ENCODE measurements at places on chromosomes 16 and 17.
A peak's percentile ranks its signal among the peaks of the same experiment; 100 is the strongest.

GRCh38 chr16:57012353-57012752 lies 23.0 kb downstream of the NLRC5 start:
- no peak for DNase-seq

DNA sequence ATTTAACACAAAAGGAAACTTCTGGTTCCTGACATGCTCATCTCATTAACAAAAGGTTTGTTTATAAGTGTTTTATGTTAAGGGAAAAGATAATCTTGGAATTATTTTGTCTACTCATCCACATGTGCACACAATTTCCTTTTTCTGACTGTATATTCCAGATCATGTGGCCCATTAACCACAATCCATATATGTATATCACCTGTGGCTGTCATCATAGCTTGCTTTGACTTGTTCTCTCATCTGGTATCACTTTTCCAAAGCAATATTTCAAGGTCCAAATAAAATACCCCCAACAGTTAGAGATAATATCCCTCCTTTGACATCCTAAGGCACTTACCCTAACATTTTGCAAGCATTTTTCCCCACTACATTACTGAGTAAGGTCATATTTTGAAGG lies 856.1 kb downstream of the CDH11 start:
- no peak for DNase-seq

DNA sequence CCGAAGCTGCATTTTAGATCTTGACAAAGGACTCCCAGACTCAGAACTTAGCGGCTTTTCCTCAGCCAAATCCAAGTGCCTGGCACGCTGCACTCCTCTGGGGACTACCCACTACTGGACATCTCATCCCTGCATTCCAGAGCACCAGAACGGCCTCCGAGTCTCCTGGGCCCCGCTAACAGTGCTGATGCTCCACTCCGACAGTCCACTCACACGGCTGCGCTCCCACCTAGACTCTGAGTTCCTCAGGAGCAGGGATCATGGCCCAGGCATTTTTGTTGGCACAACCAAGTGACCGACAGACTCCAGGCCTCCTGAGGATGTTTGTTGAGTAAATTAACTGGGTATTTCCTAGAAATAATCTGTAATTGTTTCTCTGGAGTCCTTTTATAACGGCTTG lies 79.1 kb downstream of the NDEL1 start:
- no peak for DNase-seq

DNA sequence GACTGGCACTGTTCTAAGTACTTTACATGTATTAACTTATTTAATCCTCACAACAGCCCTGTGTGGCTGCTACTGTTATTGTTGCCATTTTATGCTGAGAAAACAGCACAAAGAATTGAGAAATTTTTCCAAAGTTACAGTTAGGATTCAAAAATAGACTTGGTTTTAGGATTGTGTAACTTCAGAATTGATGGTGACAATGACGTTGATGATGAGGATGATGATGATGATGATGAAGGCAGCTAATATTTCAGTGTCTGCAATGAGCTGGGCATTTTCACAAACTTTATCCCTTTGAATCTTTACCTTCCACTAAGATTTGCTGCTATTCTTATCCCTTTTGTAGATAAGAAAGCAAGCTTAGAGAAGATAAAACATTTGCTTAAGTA lies 22.1 kb downstream of the PRKCB start:
- no peak for DNase-seq

DNA sequence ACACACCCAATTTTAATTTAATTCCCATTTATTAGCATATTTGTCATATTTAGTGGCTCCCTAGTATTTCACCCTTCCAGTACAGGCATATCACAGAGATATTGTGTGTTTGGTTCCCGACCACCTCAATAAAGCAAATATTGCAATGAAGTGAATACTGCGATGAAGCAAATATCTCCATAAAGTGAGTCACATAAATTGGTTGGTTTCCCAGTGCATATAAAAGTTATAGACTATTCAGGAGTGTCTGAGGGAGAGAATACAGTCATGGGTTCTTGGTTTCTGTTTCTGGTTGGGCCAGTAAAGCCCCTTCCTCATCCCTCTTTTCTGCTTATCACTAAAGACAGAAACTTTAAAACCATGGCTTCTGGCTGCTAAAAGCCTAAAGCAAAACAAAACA lies 295.4 kb upstream of the AXIN2 start:
- DNase-seq = no peak

DNA sequence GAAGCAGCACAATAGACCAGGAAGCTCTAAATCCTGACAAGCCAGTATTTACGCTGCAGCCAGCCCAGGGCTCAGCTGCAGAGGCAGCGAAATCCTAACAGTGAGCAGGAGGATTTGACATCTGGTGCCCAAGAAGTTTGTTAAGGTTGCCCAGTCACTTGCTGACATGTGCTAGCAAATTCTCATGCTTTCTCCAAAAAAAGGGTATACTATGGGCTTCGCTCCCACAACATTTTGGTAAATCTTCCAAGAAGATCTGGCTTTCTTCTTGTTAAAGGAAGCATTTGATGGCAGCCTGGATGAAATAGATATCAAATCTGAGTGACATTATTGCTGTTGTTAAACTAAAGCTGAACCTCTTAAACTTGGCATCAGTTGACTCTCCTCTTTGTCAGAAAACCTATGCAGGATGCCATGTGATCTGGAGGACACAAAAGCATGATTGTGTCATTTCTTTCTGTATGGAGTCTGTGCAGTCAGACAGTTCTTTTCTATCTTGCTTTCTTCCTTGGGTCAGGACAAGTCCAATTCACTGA lies 949.7 kb upstream of the RBFOX1 start:
- no peak for DNase-seq

DNA sequence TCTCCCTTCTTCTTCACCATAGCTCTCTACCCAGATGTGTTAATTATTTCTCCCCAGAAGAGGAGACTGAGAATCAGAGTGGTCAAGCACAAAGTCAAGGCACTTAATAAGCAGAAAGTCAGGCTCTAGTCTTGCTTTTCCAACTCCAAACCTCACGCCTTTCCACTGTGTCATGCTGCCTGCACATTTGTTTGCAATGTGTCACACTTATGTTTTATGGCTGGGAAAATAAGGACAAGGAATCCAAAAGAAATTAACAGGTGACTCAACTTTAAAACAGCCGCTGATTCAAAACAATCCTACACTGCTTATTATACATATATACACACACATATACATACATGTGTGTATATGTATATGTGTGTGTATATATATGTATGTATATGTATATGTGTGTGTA lies 255.7 kb upstream of the DYNLRB2 start:
- no peak for DNase-seq

- DNase-seq = no peak
Measured at GRCh38 chr17:82175951-82176350, 36.7 kb downstream of the CCDC57 start.

GRCh38 chr16:49524216-49524946 lies 150.8 kb downstream of the C16orf78 start:
- no peak for DNase-seq

GRCh38 chr17:13792314-13792713 lies 190.6 kb upstream of the HS3ST3A1 start:
- DNase-seq = no peak

DNA sequence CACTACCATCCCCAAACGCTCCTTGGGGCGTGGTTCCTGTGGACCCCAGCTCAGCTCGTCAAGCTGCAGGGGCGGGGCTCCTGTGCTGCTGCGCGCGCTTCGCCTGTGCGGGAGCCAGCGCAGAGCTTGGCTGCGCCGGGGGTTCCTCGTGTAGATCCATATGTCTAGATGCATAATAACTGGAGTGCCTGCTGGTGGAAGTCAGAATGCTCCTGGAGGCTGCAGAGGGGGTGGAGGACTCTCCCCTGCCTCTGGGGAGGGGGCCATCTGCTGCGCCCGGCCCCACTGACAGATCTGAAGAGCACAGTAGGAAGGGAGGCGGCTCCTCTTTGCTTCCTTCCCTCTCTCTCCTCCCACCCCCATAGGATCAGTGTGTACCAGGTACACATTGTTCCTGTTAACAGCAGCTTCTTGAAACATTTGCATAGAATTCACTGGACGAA lies 4.6 kb downstream of the RASD1 start:
- DNase-seq = no peak

DNA sequence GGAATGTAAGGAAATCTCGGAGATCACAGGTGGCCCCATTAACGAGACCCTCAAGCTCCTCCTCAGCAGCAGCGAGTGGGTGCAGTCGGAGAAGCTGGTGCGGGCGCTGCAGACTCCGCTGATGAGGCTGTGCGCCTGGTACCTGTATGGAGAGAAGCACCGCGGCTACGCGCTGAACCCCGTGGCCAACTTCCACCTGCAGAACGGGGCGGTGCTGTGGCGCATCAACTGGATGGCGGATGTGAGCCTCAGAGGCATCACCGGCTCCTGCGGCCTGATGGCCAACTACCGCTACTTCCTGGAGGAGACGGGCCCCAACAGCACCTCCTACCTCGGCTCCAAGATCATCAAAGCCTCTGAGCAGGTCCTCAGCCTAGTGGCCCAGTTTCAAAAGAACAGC lies 16.2 kb downstream of the MLYCD start:
- DNase-seq = no peak

DNA sequence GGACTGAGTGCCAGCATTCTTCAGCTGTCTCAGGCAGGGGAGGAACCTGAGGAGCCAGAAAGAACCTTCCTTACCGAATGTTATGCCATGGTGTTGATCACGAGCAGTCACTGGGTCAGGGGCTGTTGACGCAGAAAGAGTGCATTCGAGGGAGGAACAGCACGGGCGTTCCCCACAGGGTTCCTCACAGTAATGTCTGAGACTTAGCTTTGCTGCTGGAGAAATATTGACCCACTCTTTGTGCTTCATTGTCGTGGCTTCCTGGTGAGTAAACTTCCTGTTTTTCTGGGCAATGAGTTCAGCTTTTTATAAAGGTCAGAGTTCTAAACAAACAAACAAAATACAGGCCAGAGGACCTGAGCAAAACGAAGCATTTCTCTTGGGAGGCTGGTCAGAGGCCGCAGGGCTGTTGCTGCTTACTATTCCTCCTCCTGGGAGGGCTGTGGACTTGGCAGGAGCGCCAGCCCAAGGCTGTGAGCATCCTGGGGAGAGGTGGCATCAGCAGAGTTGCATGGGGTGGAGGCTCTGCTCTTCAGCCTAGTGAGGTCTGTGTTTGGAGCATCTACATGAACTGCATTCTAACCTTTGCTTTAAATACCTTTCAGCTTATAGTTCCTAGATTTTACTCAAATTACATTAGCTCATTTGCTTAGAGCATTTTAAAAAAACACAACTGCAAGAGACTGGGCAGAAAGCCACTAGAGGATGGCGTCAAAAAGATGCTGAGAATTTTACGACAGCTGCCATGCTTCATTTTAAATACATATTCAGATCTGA lies 143.1 kb upstream of the CACNG5 start:
- no peak for DNase-seq

GRCh38 chr16:71629278-71630016 lies 3.5 kb downstream of the MARVELD3 start:
- no peak for DNase-seq

DNA sequence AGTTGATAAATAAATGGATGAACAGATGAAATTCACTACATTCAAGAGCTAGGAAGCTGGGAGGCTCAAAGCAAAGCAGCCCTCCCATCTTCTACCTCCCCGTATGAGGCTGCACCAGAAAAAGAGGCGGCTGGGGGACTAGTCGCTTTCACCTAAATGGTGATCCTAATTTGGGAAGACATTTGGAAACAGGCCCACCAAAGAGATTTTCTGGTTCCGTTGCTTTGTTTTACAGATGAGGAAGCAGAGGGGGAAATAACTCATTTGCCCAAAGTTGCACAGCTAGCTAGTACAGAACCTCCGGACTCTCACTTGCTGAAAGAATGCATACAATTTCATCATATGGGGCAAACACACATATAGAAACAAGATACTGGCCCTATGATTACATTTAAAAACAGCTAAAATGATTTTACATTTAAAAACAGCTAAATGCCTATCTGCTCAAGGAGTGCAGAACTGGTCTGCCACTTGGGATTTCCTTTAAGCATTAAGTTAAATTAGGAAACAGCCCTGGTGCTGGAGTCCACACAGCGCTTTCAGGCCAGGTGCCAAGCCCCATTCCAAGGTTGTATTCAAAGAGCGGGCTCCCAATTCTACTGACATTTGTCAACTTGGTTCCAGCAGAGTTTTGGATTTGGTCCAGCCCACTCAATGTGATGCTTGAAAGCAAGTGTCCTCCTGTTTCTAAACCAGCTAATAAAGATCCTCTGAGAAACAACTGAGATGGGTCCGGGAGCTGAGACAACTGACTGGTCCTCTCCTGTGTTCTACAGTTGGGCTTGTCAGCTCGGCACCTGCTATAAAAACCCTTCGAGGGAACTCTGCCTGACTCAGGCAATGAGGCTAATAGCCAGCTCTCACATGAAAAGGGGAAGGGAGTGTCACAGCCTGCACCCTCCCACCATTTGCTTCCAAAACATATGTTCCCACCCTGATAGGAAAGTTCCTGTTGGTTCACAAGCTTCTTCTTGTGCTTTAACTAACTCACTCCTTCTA lies 11.7 kb downstream of the ERN1 start:
- DNase-seq = no peak

GRCh38 chr17:79777120-79777893 lies 641 bp upstream of the CBX2 start:
- no peak for DNase-seq

GRCh38 chr16:67115639-67116038 lies 5.9 kb downstream of the PHAF1 start:
- DNase-seq = no peak

DNA sequence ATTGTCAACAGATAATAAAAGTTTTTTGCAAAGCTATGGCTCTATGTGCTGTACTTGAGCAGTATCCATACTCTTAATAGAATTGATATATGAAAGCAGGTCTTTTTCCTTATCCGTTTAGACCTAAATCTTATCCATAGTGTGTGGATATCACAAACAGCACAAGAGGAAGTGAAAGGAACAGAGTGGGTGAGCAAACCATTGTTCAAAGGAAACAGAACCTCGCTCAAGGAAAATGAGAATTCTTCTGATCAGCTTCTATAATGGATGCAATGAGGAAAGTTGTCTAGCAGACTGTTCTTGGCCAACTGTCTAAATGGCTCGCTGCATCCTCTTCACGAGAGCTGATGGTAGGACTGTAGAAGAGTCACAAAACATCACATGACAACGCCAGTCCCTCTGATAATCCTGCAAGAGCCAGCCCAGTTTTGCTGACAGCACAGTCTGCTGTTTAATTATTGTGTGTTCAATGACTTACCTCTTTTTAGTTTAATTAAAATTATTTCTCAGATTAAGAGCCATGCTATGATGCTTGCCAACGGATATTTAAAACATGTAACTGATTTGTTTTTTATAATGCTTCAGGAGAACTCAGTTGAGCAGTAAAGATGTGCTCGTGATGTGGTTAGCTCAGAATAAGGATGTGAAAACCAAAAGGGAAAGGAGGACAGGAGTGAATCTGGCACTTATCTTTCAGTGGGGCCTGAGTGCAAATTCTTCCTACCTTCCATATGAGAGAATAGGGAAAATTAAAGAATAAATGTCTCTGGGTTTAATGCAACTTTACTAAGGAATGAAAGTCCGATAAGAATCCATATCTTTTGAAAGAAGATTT lies 38.5 kb downstream of the WWOX start:
- no peak for DNase-seq

GRCh38 chr17:38735161-38735997 lies 5.2 kb downstream of the CISD3 start:
- peak; percentile 75 for DNase-seq

DNA sequence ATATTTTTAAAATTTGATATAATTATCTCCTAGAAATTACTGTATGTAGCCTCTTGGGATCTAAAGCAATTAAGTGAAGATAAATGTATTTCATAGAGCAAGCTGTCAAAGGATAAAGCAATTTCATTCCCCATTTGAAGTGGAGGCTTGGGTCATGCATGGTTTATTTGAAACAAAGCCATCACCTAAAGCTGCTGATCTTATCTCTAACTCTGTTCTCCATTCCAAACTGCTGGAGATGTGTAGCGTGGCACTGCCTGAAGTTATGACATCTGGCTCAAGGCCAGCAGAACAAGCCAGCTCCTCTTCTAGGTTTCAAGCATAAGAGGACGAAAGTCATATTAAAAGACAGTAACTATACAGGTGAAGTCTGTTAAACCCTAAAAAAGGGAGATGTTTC lies 83.9 kb downstream of the HIC1 start:
- no peak for DNase-seq
